ENCODE measurements at places on chromosomes 1 and 21. TPM values are rescaled to one million over a fixed set of nuclear protein-coding genes. Genes with fewer than 3 reads are reported as not detected.

AK2 gene
- 93.0 TPM for total RNA-seq

MIXL1 gene
- total RNA-seq = 0.18 TPM

VANGL2 gene
- 17.7 TPM for total RNA-seq

NTNG1 gene
- not detected for total RNA-seq

KRTAP12-2 gene
- total RNA-seq = not detected

SFN gene
- total RNA-seq = not detected

ADGRL2 gene
- 76.3 TPM for total RNA-seq

OR2L13 gene
- total RNA-seq = not detected

KPRP gene
- not detected for total RNA-seq

RPTN gene
- total RNA-seq = not detected

PRMT2 gene
- 111 TPM for total RNA-seq

S100A8 gene
- total RNA-seq = not detected

SYT11 gene
- 5.3 TPM for total RNA-seq

AIM2 gene
- total RNA-seq = not detected

LCE1D gene
- not detected for total RNA-seq

LAMB3 gene
- total RNA-seq = 4.1 TPM

RIT1 gene
- total RNA-seq = 45.6 TPM

FAM151A gene
- not detected for total RNA-seq
